ENCODE measurements at places on chromosomes 13 and 19.

DNA sequence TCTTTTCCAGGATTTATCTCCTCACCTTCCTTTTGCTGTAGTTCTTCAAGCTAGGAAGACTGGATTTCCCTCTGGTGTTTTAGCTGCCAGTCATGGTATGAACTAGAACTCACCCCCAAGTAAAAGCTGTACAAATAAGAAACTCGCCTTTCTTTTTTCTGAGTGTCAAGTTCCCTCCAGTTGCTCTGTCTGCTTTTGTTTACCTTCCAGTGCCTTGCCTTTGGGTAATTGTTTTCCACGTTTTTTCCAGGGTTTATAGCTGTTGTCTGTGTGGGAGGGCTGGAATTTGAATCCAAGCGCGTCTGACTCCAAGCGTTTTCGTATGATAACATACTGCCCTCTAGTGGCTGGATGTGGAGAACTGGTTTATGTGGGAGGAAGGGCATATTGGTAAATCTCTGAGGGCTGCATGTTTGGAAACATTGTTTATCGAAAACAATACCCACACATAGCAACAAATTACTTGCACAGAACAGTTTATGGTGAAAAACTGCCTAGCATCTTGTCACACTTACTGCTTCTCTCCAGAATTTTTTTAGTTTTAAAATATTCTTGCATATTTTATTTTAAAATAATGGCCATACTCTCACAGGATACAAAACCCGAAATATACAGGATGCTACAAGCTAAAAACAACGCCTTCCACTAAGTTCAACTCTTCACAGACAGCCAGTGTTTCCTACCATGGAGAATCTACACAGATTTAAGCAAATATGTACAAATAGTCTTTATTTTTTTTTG lies 19.2 kb downstream of the RCN3 start:
- peak; percentile 92 for DNase-seq

GRCh38 chr13:41895478-41895877 lies 65.4 kb downstream of the VWA8 start:
- DNase-seq: no peak

- DNase-seq: peak; percentile 95
Observed at GRCh38 chr19:11457115-11457514, 21.7 kb downstream of the PRKCSH start.

DNA sequence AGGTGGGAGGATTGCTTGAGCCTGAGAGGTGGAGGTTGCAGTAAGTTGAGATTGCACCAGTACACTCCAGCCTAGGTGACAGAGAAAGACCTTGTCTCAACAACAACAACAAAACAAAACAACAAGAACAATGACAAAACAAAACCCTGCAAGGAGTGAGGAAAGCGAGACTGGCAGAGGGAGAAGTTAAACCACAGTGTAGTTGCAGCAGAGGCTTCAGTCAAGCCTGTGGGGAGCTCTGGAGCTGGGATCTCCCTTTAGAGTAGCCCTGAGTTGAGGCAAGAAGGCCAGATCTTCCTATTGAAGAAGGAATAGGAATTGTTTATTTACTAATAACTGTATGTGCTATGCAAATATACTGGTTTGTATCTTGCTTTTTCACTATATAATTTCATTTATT lies 25.3 kb upstream of the RNASEH2B start:
- no peak for DNase-seq

DNA sequence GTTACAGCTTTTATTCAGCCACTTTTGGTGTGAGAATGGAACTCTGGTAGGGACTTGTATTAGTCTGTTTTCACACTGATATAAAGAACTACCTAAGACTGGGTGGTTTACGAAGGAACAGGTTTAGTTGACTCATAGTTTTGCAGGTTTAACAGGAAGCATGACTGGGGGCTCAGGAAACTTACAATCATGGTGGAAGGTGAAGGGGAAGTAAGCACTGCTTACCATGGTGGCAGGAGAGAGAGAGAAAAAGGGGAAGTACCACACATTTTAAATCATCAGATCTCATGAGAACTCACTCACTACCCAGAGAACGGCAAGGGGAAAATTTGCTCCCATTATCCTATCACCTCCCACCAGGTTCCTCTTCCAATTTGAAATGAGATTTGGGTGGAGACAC lies 942.2 kb downstream of the PCDH17 start:
- no peak for DNase-seq

DNA sequence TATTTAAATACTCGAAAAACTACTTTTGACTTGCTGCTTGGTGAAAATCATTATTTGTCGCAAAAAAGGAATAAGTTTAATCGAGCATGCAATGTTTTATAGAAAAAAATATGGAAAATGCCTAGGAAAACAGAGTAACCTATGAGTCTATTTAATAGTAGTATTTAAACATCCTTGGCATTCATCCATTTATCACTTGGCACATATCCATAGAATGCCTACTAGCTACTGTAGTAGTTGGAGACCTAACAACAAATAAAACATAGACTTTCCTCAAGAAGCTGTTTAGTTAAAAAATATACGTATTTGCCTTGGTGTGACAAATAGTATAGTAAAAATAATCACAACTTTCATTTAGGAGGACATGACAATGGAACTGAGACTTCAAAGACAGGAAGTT lies 302.1 kb downstream of the DIAPH3 start:
- no peak for DNase-seq

DNA sequence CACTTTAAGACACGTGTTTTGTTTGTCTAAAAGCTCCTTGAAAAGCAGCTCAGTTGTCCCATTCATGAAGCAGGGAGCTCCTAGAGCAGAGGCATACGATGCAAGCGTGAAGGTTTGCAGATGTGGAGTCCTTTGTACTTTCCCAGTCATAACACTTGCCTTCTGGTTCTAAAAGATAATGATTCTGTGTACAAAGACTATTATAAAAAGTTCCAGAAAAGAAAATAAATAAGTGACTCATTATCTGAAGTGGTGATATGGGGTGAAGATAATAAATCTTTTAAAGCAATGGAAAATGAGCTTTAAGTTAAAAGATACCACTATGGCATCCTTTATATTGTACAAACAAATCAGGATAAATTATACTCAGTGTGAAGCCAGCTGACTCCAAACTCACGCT lies 569.9 kb downstream of the MYO16 start:
- DNase-seq: no peak

GRCh38 chr19:7366701-7367420 lies 18.1 kb downstream of the ARHGEF18 start:
- no peak for DNase-seq

- DNase-seq: no peak
Observed at GRCh38 chr19:46530636-46531035, 35.0 kb upstream of the PNMA8B start.

All from Ammon's horn (tissue), 1 donor.